ENCODE measurements at places on chromosomes 16 and 17.

- DNase-seq = no peak
Measured at GRCh38 chr16:28093385-28093725, 29.8 kb upstream of the GSG1L start.

- DNase-seq = no peak
Measured at GRCh38 chr17:62134397-62134796, 69.3 kb upstream of the MED13 start.

DNA sequence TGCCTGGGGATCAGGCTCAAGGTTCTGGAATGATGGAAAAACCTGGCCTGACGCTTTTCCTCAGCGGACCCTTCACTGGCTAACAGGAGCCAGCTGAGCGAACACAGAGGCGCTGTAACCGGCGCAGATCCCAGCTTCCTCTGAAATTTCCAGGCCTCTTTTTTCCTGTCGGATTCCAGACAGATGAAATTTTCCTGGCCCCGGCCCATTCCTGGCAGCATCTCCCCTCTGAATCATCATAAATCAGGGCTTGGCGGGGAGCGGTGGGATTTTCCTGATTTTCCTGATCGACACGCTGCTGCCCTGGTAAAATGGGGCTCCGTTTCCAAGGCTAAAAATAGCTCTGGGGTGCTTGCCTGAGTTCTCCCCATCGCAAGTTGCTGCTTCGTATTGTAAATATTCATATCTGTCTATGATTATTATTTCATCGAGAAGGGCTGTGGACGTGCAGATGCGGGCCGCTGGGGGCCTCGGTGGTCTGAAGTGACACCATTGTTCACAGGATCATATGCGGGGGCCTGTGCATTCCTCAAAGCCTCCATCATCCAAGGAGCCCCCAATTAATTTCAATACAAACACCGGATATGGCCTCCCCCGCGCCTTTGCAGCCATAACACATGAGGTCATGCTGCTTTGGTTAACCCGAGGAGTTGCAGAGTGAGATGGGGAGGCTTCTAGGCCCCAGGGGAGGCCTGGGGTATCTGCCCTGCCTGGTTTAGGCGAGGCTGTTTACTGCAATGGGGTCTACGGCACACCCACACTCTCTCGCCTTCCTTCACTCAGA, 45.8 kb upstream of the ETV4 start:
- DNase-seq = no peak

- DNase-seq = no peak
Measured at GRCh38 chr16:11309895-11310633, 28.9 kb upstream of the PRM1 start.

DNA sequence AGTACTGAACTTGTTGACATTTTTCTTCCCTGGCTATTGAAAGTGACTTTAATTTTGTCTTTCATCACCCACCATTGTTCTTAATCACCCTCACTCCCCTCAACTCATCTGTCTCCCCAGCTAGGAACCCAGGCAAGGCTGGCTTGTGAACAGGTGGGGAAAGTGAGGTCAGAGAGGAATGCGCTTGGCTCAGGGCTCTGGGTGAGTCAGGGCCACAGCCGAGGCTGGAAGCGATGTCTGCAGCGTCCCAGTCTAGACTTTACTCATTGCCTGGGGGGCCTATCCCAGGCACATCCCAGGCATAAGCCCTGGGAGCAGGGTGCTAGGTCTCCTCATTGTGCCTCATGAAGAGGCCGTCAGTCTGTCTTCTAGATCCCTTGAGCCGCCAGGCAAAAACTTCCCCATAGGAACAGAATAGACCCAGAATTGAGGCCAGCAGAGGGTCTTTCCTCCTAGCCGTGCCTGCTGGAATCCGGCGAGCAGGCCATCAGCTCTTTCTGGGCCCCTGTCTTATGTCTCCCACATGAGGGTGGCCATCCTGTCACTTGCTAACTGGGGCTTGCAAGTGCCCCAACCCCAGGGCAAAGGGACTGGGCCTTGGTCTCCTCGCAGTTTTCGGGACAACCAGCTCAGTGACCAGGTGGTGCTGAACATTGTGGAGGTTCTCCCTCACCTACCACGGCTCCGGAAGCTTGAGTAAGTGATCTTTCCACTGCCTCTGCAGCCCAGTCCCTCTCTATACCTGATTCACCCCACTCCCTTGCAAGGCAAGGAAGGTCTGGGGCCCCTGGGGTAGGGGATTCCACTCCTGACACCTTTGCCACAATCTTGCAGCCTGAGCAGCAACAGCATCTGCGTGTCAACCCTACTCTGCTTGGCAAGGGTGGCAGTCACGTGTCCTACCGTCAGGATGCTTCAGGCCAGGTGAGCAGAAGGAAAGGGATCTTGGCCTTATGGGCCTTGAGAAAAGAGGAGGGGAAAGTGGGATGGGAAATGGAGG, 40.1 kb downstream of the NLRC5 start:
- no peak for DNase-seq

- DNase-seq = no peak
Measured at GRCh38 chr17:79401704-79402674, 208.9 kb downstream of the RBFOX3 start.

DNA sequence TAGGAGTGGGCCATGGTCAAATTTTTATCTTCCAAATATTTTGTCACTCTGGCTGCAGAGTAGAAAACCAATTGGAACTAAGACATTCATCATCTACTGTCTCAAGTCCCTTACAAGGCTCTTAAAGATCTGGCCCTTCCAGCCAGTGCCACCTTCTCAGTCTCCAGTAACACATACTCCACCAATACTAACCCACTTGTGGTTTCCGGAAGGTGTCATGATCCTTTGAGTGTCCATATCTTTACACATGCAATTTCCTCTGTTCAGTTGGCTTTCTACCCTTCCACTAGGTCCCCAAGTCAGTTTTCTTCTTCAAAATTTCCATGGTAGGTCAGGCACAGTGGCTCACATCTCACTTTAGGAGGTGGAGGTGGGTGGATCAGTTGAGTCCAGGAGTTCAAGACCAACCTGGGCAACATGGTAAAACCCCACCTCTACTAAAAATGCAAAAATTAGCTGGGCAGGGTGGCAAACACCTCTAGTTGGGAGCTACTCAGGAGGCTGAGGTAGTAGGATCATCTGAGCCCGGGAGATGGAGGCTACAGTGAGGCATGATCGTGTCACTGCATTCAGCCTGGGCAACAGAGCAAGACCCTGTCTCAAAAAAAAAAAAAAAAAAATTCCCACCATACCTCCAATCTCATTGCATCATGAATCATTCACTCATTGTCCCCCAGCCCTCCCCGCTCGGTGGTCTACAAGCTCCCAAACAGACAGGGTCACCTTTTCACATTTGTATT, 6.0 kb upstream of the GRB2 start:
- no peak for DNase-seq

- DNase-seq = no peak
Measured at GRCh38 chr16:89918453-89919347, at the start of gene MC1R. TSS of gene MC1R (plus strand) at chr16:89918862. CDS start at chr16:89919259, 397 bp downstream.

DNA sequence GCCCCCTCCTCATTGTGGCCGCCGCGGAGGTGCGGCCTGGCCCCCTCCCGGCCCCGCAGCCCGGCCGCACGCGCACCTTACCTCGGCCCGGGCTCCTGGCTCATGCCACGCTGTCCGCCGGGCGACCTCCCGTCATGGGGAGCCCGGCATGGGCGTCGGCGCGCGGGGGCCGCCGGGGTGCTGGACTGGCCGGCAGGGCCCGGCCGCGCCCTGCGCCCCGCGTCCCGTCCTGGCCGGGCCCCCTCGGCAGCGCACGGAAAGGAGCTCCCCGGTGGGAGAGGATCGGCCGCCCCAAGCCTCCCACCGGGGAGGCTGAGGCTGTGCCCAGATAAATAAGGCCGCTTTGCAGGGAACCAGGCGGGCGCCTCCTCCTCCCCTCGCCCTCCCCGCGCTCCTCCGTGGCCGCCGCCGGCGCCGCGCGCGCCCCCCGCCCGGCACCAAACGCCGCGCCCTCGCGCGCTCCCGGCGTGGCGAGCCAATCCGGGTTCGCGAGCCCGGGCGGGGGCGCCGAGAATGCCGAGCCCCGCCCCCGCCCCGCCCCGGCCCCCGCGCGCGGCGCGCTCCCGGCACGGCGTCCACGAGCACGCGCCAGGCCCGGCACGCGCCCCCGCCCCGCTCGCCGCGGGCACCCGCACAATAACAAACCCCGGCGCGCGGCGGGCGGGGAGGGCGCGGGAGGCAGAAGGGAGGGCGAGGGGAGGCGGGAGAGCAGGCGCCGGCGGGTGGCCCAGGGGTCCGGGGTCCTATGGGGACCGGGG, at the start of gene FBXL16:
TSS of gene FBXL16 (minus strand) at position 371 of the 758 bp plus-strand sequence. CDS start 8,396 bp downstream, outside the sequence.
- DNase-seq = no peak

- no peak for DNase-seq
Measured at GRCh38 chr17:193841-194806, 12.7 kb upstream of the DOC2B start.

GRCh38 chr17:31320241-31320640, 1.2 kb downstream of the EVI2A start:
- no peak for DNase-seq

DNA sequence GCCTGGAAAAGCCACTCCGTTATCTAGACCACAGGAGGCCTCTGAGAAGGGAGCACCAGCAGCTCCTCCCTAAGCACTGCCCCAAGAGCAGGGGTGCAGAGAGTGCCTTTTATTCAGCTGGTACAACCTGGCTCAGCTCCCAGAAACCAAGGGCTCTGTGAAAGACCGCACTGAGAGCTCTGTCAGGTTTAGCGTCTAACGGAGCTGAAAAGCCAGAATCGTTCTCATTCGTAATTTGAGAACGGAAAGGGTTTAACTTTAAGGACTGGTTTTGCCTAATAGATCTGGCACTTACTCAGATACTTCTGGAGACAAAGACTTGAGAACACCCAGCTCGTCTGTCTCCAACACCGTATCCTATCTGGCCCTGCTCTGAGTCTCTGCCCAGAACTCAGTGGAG, 13.5 kb downstream of the MPG start:
- no peak for DNase-seq

DNA sequence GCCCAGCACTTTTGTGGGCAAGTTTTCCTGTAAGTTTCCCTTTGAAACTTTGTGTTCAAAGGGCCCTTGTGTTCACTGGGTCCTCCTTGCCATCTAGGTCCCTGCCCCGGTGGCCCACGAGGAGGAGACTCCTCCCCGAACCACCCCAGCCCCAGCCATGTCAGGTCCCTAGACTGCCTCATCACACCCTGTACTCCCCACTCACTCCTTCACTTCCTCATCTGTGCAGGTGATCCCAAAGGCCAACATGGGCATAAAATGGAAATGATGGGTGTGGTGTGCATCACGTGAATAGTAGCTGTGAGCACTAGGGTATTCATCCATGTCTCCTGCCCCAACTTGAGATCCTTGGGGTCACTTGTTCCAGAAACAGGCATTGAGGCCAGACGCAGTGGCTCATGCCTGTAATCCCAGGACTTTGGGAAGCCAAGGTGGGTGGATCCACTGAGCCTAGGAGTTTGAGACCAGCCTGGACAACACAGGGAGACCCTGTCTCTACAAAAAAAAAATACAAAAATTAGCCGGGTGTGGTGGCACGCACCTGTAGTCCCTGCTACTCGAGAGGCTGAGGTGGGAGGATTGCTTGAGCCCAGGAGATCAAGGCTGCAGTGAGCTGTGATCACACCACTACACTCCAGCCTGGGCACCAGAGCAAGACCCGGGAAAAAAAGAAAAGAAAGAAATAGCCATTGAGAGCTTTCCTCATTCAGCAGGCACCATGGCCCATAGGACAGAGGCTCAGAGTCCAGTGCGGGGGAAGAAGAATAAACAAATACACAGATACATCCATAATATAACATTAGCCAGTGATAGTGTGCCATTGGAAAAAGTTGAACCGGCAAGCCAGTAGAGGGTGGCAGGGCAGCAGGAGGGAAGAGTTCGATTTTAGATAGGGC, 74.5 kb downstream of the KATNIP start:
- DNase-seq = no peak

DNA sequence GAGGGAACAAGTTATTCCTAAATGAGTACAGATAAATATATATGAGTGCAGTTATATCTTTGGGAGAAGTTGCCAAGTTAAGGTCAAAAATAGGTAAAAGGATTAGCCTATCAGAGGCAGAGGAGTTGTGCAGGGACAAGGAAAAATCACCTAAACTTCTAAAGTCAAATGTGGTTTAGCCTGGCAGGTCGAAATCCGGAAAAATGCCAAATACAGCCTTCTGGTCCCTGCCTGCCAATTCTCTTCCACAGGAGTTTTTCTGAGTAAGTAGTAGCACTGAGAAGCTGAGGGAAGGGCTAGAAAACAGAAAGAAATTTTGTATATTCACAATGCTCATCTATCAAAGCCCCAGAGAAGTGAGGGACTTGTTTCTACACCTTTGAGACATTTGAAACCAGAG, 17.6 kb upstream of the CES5A start:
- no peak for DNase-seq

- no peak for DNase-seq
Measured at GRCh38 chr17:5500247-5500588, 13.9 kb downstream of the MIS12 start.

GRCh38 chr16:3465911-3466584, 22.6 kb downstream of the NAA60 start:
- DNase-seq = no peak

- no peak for DNase-seq
Measured at GRCh38 chr17:74212209-74212912, 1.0 kb upstream of the TTYH2 start.

DNA sequence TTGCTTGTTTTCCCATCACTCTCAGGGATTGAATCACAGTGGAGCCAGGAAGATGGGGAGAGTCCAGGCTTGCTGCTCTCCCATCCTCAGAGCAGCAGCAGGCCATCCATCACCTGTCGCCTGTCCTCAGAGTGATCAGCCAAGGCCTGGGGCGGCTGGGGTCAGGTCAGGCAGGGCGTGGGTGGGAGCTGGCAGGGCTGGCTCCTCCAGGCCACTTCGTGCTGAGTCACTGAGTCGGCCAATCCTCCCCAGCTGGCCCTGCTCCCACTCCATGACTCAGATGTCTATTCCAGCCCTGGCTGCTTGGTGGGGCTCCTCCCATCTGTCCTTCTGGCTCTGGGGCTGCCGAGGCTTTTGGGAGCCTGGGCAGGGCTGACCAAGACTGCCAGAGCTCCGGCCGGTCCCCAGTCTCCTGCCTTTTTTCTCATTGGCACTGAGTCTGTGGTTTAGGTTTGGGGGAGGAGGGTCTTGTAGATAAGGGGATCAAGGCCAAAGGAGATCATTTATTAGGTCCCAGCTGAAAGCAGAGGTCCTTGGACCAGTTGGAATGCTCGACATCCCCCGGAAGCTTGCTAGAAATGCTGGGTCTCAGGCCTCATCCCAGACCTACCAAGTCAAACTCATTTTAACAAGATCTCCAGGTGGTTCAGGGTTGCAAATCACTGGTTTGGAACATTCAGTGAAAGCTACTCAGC, 72.7 kb downstream of the ABCC1 start:
- DNase-seq = no peak

DNA sequence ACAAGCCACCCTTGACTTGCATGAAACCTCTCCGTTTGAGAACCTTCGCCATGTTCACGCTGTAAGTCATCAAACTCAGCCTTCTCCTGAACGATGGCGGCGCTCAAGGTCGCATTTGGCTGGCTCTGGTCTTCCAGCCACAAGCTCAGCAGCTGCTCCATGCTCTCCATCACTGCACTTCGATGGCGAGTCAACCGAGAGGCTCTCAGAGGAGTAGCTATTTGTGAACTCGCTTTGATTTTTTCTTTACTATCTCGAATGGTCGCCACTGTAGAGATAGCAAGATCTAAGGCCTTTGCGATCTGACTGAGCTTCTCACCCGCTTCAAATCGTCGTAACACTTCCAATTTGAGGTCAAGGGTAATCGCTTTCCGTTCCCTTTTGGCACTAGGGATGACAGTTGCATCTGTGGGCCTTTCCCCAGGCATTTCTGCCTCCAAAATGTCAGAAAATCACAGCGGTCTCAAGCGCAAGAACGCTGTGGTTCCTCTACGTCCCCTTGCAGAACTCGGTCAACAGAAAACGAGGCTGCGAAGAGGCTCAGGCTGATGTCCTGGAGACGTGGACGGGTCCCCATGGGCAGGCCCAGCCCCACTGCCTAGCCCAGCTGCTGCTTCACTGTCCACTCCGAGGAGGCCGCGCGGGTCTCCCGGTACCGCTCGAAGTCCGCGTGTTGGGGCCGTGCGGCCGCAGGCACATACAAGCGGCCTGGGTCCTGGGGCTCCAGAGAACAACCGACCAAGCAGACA, 23.1 kb downstream of the DEF8 start:
- no peak for DNase-seq
